ENCODE measurements at places on chromosomes 1 and 21. TPM values are rescaled to one million over a fixed set of nuclear protein-coding genes. Genes with fewer than 3 reads are reported as not detected.

IRF6 gene
- total RNA-seq: not detected

HLX gene
- 8.2 TPM for total RNA-seq

SPRR1A gene
- not detected for total RNA-seq

LCE2B gene
- total RNA-seq: not detected

MAN1C1 gene
- 5.0 TPM for total RNA-seq

TFAP2E gene
- 0.51 TPM for total RNA-seq

TMIGD3 gene
- total RNA-seq: 0.30 TPM

OR2L2 gene
- 0.05 TPM for total RNA-seq

PRDM16 gene
- total RNA-seq: not detected

DPT gene
- not detected for total RNA-seq

CASQ2 gene
- total RNA-seq: not detected

SYNC gene
- total RNA-seq: not detected

BCL2L15 gene
- 0.39 TPM for total RNA-seq

RSPO1 gene
- not detected for total RNA-seq

TNNT2 gene
- not detected for total RNA-seq

SELP gene
- total RNA-seq: 0.16 TPM

HUNK gene
- 0.55 TPM for total RNA-seq

LYPD8 gene
- not detected for total RNA-seq

PRAMEF15 gene
- total RNA-seq: not detected

TRABD2B gene
- total RNA-seq: not detected

PCP4L1 gene
- total RNA-seq: not detected

CHIT1 gene
- 0.34 TPM for total RNA-seq

PYHIN1 gene
- 10.0 TPM for total RNA-seq

CYP2J2 gene
- 0.16 TPM for total RNA-seq

MIXL1 gene
- not detected for total RNA-seq

TCHH gene
- total RNA-seq: 0.02 TPM

OR2L8 gene
- total RNA-seq: 0.21 TPM

KLHDC9 gene
- total RNA-seq: not detected

SRSF4 gene
- total RNA-seq: 145 TPM

DCST1 gene
- not detected for total RNA-seq

L1TD1 gene
- total RNA-seq: not detected

PLEKHN1 gene
- total RNA-seq: 4.0 TPM

OPRD1 gene
- total RNA-seq: not detected

OR2T29 gene
- not detected for total RNA-seq

EXTL1 gene
- not detected for total RNA-seq

Measured in activated T-helper 2 cell treated with anti-CD3 and anti-CD28 coated beads, Interferon-gamma antibody, Interleukin-2, Interleukin-4, amounts not matched to agents 10 μg/mL and 5 μg/mL and 100 μg/mL, durations not matched to agents 14 hours and 24 hours and 36 hours (primary cell).